Lung microvascular endothelial cell (primary cell): ENCODE measurements at places on chromosomes 13 and 19.

DNA sequence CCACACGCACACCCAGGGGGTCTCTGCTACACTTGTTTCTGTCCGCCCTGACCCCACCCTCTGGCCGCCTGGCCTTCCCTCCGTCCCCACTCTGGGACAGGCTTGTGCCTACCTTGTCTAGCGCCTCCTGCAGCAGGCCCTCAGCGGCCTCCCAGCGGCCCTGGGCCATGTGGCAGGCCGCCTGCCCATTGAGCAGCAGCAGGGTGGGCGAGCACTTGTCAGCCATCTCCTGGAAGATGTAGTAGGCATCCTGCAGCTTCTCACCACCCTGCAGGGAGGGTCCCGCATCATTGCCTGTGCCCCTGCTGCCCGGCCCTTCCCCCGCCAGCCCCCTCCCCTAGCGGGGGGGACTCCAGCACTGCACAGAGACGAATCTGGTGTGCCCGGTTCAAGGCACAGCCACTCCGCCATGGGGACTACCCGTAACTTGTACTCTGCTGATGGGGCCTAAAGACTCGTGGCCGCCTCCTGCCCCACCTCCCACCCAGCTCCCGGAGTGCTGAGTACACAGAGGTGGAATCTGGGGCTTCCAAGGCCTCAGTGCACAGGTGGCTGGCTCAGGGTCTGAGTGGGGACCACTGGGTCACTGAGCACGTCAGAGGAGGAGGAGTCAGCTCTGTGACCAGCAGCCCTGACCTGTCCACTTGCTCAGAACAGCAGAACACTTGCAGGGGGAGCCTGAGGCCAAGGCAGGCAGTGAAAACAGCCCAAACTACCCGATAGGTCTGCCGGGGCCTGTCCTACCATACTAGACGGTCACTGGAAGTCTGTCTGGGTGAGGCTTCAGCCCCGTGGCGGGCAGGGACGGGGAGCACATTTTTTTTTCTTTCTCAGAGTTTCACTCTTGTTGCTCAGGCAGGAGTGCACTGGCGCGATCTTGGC is 7.4 kb upstream of the CERS1 start:
- DNase-seq = no peak

DNA sequence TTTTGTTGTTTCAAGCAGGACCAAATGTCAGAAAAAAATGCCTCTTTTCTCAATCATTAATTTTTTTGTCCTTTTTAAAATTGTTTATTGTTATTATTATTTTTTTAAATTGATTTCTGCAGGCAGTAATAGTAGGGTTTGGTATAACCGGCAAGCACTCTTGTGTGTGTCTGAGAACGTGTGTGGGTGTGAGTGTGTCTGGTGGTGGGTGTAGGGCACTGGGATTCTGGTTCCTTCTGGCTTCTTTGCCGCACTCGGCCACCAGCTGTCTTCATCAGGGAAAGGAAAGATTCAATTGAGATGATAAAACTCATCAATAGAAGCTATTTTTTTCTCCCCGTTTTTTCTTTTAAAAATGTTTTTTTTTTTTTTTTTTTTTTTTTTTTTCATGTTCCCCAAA is 56.4 kb downstream of the IER2 start:
- DNase-seq = no peak

DNA sequence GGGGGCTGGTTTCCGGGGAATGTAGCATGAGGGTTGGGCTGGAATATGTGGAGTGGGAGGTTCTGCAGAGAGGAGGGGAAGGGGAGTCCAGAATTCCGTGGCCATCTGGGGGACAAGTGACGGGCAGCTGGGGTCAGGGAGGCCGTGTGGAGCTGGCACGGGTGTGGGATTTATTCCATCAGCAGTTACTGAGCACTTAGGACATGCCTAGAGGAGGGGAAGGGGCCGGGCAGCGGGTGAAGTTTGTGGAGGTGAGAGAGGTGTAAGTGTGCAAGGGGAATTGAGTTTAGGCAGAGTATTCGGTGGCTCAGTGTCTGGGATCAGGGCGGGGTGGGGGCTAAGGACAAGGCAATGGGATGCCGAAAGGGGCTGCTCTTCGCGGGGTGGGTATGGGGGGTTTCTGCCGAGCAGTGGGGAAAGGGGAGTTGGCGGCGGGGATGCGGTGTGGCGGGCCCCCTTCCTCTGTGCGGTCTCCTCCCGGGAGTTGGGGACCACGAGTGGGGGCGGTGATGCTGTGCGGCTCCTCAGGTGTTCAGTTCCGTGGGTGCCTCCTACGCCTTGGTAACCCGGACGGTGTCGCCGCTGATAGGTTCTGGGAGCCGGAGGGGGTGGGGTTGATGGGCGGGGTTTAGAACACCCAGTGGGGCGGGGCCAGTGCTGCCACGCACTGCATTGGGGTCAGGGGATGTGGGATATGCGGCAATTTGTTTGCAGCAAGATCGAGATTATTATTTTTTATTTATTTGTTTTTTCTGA is 5.4 kb downstream of the CCDC61 start:
- DNase-seq = peak; percentile 57

DNA sequence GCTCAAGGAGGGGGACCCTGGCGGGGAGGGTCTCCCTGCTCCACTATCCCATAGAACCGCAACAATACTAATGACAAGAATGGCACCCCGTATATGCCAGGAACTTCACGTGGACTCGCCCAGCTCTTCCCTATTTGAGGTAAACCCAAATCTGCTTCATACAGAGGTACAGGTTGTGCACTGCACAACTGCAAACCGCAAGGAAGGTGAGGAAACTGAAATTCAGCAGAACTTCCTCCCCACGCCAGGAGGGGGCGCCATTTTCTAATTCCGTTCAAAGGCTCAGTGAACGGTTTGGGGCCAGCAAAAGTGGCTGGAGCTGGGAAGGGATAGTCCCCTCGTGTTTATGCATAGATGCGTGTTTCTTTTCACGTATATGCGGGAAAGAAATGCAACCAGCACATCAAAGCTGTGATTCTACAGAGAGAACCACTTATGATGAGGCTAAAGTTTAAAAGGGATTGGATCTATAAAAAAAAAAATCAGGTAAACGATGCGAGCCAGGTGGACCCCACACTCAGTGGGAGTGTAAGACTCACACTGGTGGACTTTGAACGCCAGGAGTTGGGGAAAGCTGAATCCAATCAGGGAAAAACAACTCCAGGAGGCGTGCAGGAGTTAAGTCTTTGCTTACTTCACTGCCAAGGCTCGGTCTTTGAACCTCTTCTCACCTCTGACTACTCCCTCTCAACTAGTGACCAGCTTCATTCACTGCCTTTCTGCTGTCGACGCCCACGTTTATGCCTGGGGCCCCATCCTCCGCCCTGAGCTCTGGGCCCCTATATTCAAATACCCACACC is 20.3 kb downstream of the C19orf81 start:
- DNase-seq = peak; percentile 56

- DNase-seq = no peak
These were observed at the start of gene PODNL1 for GRCh38 chr19:13938301-13939064. PODNL1 (minus strand) TSS chr19:13938417; CDS start chr19:13938181, 236 bp downstream.

DNA sequence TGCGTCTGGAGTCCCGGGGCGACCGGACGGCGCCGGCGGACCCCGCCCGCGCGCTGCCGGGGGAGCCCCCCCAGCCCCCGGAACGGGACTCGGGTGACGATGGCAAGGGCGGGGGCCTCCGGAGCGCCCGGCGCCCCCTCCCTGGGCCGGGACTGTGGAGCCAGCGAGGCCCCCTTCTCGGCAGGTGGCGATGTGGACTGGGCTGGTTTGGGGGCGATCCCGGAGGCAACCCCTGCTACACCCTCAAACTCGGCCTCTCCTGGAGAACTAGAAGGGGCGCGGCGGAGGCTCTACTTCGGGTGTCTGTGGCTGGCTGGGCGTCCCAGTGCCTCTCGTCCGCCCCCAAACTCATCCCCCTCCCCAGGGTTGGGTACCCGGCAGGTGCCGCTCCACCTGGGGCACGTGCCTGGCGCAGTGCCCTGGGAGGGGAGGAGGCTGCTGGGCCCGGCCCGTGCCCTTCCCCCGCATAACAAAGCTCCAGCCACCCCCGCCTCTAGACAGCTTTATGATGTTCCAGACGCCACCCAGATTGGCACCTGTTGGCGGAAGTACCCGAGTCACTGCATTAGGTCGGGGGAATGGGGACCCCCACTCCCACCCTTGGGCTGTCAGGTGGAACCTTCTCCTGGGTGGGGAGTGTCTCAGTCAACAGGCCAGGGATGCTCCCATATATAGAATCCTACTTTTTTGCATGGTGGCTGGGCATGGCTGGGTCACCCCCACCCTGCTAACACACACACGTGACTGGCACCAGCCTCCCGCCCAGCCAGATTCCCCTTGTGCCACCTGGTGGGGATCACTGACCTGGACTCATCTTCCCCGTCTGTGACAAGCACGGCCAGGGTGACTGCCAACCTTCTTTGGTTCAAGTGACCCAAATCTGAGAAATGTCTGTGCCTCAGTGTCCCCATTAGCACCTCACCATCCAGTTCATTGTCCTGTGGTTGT is 722 bp downstream of the PKN1 start:
- DNase-seq = peak; percentile 38

GRCh38 chr13:21685485-21686064 is 14.7 kb downstream of the FGF9 start:
- DNase-seq = no peak

GRCh38 chr19:44548736-44549135 is 19.3 kb upstream of the CEACAM20 start:
- peak; percentile 69 for DNase-seq

DNA sequence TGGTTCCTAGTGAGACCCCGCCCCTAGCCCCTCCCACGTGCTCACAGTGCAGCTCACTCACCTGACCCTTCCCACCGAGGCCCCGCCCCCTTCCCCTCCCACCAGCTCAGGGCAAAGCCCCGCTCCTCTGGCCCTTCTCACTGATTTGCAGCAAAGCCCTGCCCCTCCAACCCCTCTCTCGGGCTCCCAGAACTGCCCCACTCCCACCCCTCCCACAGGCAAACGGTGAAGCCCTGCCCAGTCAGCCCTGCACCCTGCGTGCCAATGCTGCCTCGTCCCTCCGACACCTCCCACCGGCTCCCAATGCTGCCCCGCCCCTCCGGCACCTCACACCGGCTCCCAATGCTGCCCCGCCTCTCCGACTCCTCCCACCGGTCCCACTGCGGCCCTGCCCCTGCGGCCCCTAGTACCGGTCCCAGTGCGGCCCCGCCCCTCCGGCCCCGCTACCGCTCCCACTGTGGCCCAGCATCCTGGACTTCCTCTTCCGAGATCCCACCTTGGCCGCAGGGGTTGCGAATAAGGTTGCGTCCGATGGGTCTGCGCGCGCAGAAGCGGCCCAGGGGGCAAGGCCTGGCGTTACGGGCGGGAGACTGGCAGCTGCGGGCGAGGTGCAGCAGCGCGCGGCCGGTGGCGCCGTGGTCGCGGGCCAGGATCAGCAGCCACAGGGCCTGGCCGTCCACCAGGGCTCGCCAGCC is 834 bp downstream of the FBXO27 start:
- DNase-seq = peak; percentile 6

GRCh38 chr19:52664461-52664860 is 26.3 kb upstream of the ZNF83 start:
- no peak for DNase-seq

GRCh38 chr13:99078017-99078771 is 100.3 kb upstream of the DOCK9 start:
- DNase-seq = no peak

GRCh38 chr19:27689734-27690241 is 1523.2 kb downstream of the UQCRFS1 start:
- DNase-seq = no peak

DNA sequence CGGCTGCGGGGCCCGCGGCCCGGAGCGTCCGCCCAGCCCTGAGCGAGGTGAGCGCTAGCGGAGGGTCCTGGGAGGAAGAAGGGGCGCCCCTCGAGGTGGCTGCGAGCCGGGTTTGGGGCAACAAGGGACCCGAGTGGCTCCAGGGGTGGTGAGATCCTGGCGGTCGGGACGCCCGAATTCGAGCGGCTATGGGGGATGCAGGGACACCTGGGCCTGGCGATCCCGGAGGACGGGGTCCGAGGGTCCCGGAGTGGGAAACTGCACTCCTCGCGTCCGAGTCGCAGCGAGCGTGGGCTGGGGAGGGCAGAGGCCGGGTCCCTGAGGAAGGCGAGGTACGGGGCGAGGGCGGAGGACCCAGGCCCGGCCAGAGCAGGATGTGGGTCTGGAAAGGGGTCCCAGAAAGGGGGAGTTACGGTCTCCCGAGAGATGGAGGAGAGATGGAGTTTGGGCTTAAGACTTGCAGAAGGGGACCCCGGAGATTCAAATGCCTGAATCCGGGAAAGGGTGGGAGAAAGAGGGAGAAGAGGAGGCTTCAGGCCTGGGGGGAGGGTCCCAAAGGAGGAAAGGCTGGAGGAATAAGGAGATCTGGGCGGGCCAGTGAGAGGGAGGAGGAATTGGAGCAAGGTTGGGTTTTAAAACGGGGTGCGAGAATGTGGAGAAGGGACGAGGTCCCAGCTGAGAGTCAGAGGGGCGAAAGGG is 542 bp downstream of the CACNG7 start:
- no peak for DNase-seq

GRCh38 chr19:58480831-58481230 is 4.7 kb downstream of the ZNF446 start:
- DNase-seq = peak; percentile 0

- DNase-seq = no peak
These were observed 115.0 kb downstream of the RAB20 start for GRCh38 chr13:110446575-110446890.

DNA sequence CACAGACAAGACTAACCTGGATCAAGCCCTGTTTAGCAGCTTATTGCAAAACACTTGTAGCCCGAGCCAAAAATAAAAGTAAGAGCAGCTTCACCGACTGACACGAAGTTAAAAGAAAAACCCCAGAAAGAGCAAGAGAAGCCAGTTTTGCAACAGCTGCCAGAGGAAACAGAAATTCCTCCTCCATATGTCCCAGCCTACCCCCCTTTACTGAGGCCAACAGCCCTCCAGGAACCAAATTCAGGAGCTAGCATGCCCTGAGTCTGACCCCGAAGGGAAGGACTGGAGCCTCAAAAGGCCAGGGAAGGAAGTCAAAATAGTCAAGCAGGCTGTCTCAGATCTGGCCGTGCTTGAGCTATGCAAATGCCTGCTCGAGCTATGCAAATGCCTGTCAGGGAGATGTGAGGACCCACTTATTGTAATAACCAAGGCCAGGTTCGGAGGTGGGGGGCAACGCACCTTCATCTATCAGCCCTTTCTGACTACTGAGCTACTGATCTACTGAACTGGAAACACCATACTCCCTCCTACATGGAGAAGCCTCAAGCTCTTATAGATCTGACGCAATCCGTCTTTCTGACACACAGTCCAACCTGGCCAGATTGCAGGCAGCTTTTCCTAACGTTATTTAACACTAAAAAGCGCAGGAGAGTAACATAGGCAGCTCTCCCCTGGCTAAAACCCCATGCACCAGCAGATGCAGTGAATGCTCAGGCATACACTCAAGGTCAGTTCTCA is 6.7 kb downstream of the SIGLEC11 start:
- no peak for DNase-seq

GRCh38 chr19:15551293-15552004 is 43.1 kb downstream of the CYP4F22 start:
- DNase-seq = peak; percentile 12

DNA sequence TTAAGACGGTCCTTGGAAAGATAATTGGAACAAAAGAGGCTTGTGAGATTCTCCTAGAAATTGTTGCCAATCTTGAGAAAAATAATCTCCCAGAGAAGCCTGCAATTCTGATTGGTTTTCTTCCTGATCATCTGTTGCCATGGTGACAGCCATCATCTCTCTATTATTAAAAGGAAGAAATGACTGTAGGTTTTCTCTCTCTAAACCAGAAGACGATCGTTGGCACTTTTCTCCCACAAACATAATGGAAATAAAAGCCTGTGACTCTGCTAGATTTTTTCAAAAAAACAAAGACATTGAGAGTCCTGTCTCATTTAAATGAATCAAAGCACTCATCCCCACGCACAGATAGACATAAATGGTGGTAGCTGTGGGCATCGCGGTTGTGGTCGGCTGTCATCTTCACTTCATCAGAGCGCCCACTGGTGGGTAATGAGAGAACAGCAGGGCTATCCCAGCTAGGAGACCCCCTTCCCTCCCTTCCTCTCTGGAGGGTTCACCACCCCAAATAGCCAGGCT is 21.7 kb upstream of the CALM3 start:
- no peak for DNase-seq

- no peak for DNase-seq
These were observed 201.5 kb upstream of the GPR12 start for GRCh38 chr13:26961890-26962615.
